ENCODE measurements at places on chromosomes 7 and 10.

DNA sequence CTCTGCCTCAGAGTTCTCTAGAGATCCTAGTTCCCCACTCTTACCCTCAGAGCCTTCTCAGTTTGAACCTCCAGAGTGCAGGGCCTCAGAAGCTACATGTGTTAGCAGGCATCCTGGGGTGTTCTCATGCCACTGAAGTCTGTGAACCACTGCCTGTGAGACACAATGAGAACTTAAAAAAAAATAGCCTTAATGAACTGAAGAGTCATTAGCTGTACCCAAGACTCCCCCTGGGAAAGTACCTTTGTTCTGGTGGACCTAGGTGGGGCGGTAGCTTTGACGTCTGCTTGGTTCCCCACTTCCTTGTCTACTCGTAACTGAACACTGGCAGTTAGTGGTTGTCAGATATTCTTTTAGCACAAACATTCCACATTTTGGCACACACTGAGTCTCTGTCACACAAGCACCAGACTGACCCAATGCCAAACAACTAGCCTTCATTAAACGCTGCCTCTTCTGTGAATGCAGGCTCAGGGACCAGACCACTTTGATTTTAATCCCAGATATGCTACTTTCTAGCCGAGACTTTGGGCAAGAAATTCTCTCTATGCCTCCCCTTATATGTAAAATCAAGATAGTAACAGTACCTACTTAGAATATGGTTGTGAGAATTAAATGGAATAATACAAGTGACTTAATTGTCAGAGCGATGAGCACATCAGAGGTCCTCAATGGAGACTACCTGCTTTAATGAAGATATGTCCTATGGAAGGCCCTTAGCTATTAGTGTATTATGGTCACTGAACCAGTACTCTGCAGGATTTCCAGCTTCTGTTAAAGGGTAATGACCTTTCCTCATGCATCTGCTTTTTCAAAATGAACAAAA is 75.3 kb upstream of the CC2D2B start:
- DNase-seq = no peak

DNA sequence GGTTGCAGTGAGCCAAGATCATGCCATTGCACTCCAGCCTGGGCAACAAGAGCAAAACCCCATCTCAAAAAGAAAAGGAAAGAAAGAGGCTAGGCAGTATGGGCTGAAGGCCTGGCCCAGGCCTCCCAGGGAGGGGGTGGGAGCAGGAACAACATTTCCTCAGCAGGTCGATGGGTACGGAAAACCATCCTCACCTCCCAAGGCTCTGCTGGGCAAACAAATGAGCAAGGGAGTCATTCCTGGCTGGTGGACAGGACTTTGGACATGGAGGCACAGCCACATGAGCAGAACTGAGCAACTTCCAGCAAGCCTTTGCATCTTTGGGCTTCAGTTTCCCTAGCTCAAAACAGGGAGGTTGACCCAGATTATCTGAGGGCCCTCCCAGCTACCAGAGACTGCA is 13.0 kb downstream of the OGDHL start:
- DNase-seq = no peak

DNA sequence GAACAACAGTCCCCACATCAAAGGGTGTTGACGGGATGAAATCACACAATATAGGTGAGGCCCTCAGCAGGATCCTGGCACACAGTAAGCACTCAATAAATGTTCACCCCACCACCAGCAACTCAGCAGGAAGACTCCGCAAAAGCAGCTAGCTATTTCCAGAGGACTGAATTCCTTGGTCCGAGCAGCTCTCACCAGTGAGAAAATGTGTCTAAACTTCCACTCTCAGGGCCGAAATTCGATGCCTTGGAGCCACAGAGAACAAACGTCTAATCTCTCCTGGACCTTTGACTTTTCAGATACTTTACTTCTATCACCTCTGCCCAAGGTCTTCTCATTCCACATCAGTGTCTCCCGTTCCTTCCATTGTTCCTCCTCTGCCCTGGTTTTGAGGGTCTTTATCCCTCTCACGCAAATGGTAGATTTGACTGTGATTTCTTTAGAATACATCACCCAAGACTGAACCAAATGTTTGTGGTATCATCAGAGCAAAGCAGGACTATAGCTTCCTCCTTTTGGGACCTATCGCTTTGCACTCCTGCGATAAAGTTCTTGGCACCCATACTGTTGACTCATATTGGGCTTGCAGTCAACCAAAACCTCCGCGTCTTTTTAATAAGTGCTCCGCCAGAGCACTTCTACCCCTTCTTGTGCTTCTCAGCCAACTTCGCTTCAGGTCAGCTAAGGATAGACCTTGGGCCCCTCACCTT is 903 bp upstream of the NT5C2 start:
- DNase-seq = no peak

DNA sequence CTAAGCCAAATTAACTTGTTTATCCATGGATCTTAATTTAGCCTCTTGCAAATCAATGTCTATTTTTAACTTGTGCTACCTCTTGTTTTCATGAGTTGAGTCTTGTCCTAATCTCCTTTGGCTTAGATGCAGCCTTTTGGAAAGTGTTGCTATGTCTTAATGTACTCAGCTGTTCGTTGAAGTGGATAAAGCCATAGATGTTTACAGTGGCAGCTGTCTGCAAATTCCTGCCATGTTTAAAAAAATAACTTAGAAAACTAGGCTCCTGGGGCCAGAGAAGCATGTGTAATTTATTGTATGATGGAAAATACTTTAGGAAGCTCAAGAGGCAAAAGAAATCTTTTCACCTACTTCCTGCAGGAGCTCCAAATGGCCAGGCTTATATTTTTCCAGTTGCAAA is 253.1 kb upstream of the RHOBTB1 start:
- no peak for DNase-seq

GRCh38 chr10:83585686-83586085 is 553.6 kb upstream of the GHITM start:
- no peak for DNase-seq

GRCh38 chr10:11161096-11161495 is 143.4 kb downstream of the CELF2 start:
- DNase-seq = no peak

- no peak for DNase-seq
These were observed 113.1 kb upstream of the RNF32 start for GRCh38 chr7:156527458-156527890.

- DNase-seq = no peak
These were observed 15.8 kb downstream of the OSBPL3 start for GRCh38 chr7:24964191-24964590.

DNA sequence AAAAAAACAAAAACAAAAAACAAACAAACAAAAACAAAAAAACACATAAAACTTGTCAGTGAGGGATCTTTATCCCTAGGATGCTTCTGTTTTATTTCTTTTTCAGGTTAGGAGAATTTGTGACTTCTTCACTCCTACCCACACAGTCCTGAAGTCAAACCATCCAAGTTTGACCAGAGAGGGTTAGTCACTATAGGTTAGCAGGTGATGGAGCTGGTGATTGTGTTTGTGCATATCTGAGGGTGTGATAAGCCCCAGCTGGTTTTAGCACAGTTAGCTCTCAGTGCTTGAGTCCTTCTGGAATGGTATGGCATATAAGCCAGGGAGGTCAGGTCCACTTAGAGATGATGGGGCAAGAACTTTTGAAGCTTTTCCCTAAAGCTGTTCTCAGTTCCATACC is 11.8 kb upstream of the IKZF1 start:
- no peak for DNase-seq

DNA sequence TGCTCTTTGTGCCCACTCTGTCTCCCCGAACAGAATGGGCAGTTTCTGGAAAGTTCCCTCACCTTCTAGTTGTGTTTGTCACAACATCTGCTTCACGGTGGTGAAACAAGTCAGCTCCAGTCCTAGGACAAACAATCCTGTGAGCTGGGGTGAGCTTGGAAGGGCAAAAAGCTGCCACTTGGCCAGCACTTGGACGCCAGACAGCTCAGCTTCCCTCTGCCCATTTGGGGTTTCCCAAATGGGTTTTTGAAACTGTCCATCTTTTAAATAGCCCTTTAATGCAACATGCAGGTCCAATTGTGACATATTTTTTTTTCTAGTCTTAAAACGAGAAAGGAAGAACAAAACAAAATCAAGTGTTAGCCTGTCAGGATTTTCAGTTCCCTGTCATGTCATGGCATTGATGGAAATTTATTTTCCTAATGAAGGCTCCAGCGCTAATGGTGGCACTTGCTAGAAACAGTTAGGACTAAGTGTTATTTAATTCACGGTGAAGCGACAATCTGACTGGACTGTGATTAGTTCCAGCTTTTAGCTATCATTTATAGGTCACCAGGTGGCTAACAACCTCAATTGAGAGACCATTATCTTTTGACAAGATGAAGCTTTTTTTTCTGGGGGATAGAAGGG is 181.7 kb downstream of the MYOF start:
- DNase-seq = no peak

DNA sequence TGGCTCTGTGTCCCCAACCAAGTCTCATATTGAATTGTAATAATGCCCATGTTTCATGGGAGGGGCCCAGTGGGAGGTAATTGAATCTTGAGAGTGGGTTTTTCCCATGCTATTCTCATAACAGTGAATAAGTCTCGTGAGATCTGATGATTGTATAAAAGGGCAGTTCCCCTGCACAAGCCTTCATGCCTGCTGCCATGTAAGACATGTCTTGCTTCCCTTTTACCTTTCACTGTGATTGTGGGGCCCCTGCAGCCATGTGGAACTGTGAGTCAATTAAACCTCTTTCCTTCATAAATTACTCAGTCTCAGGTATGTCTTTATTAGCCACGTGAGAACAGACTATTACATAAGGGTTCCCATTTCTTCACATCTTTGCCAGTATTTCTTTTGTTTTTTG is 97.1 kb upstream of the CPXM2 start:
- no peak for DNase-seq

- no peak for DNase-seq
These were observed 592 bp upstream of the ATP6V1F start for GRCh38 chr7:128861957-128862570.

DNA sequence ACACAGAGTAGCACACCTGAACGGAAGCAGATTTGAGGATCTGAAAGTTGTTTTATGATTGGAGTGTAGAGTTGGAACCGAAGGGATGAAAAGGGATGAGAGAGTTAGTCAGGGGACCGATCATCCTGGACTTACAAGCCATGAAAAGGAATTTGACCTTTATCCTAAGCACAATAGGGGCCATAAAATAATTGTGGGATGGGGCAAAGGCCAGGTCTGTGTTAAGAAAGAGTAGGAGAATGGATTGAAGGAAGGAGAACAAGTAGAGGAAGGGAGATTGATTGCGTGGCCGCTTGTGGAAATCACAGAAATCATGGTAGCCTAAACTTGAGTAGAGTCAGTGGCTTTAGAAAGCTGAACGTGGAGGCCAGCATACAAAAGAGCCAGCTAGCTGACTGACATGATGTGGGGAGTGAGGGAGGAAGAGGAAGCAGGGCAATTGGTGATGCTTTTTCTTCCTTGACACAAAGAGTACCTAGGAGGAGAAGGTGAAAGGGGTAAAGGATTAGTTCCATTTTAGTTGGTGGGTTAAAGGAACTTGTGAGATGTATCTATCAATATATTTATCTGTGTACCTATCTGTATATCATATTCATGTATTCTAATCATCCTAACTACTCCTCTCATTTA is 67.1 kb upstream of the RPA3 start:
- no peak for DNase-seq

DNA sequence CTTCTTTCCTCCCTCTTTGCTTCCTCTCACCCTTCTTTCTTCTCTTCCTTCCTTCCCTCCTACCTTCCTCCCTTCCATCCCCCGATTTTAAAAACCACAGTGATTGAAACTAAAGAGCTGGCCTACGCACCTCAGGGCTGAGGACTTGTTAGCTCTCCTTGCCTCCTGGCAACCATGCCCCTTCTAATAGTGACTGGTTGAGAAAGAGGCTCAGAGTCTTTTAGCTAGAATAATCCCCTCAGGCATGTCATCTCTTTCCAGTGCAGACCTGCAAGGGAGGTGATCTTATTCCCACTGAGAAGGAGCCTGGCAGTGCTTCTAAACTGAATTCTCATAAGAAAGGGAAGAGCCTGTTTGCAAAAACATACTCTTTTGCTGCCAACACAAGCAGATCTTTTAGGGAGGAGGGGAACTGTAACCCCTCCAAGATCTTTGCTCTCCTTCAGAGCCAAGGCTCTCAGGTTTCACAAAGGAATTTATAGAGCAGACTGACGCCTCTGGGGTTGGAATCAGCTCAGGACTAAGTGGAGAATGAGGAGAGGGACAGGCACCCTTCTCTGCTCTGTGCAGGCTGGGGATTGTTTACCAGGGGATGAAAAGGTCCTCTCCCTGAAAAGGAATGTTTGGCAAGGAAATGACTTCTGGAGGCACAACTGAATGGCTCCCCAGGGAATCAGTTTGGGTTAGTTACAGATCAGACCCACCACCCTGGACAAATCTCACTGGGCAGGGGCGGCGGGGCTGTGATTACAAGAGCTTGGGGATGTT is 9.4 kb upstream of the ANKRD1 start:
- DNase-seq = peak; percentile 56

GRCh38 chr10:132542819-132543218 is 5.2 kb downstream of the INPP5A start:
- no peak for DNase-seq

DNA sequence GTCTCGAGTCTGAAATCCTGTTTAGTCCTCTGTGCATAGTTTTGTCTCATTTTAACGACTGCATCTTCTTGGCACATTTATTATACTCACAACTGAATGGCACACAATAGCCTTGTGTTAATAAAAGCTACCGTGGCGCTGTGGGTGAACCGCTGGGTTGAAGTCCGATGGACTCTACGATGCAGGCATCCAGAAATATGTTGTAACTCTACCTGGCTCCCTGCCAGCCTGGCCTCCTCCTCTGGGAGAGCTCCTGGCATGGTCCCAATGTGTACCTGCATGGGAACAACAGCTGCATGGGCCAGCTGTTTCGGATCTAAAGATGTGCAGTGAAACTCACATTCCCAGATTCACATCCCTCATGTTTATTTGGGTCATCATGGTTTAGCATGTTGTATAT is 3.7 kb upstream of the DPYSL4 start:
- DNase-seq = no peak

DNA sequence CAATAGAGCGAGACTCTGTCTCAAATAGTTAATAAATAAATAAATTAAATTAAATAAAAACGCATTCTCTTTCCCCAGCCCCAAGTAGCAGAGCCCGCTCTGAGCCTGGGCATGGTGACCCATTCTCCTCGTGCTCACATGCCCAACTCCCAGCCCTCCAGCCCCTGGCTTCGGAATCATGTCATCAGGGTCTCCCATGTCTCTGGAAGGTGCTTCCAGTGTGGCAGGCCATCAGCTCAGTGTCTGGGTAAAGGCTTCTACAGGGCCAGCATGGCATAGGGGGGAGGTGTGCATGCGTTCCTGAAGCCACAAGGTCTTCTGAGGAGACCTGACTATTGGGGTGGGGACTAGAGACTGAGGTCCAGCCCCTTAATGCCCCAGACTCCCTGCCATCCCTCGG is 72.8 kb downstream of the ALOX5 start:
- no peak for DNase-seq

GRCh38 chr10:70122742-70123141 is 9.9 kb downstream of the AIFM2 start:
- DNase-seq = no peak

GRCh38 chr7:24907311-24907886 is 72.6 kb downstream of the OSBPL3 start:
- DNase-seq = peak; percentile 87

DNA sequence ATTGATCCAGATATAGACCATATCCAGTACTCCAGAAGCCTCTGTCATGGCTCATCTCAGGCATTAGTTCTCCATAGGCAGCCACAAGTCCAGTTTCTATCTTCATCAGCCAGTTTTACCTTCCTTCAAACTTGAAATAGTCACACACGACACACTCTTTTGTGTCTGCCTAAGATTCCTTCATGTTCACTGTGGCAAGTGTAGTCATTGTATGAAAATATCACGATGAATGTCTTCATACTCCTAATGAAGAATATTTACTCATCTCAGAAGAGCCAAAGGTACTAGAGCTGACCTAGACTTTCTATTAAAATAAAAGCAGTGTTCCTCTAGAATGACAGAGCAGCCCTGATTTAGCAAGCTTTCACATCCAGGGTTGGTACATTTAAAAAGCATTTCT is 230.7 kb downstream of the SNX13 start:
- no peak for DNase-seq
